ENCODE measurements at places on chromosomes 2 and 18.

DNA sequence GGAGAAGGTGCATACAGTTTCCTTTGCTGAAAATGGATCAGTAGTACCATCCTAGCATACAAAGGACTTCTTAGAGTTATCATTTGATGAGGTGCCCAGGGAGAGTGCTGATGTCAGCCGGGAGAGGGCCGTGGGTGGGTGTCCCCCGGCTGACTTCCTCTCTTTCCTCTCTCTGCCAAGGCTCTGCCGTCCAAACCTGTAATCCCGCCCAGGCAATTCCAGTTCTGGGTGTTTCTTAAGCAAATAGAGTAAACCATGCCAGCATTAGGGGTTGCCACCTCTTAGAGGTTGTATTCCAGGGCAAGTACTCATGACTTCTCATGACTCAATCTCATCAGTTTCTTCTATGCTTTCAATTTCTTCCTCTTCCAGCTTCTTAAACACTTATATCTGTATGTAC is 117.2 kb downstream of the GATA6 start:
- DNase-seq = no peak

DNA sequence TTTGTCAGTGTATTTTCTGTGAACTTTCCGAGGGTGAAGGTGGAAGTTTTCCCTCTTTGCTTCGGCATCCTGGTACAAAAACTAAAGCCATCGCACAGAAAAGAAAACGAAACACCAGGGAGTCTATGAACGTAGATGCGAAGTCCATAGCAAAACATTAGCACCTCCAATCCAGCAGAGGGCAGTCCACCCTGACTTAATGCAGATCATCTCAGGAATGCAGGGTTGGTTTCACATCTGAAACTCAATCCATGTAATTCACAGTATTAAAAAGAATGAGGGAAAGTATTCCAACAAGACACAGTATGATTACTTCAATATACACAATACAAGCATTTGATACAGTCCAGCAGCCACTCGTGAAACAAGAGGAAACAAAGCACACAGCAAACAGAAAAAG is 70.8 kb downstream of the RTP5 start:
- DNase-seq = no peak

DNA sequence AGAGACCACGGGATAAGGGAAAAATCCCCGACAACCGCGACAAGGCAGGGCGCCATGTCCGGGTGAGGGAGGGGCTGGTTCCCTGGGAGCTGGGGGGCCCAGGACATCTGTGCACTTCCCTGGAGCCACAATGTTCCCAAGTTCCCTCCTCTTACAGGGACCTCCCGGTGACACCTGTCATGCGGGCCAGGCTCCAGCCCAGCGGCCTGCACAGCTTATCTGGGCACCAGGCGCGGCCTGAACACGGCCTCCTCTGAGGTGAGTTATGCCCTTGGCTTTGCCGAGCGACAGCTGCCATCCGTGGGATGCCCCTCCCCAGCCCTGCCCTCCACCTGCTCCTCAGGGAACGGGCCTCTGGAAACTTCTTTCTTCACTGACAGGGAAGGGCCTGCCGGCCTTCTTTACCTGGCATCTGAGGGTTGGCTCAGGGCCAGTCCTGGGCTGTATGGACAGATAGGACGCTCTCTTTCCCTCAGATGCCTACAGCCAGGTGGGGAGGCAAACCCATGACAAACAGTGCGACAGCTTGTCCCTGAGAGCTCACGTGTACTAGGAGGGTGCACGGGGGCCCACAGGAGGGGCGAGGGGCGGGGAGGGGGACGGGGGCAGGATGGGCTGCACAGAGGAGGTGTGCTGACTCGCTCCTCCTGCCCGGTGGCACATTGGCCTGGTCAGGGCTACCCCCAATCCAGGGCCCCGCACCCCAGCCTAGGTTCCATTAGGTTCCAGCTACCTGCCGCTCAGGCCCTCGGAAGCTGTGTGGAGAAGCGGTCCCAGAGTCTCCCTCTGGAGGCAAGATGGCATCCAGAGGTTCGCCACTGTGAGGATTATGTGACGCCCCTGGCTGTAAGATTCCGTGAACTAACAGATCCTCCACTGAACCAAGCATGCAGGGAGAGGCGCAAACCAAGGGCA is 34.9 kb upstream of the HPCAL1 start:
- no peak for DNase-seq

DNA sequence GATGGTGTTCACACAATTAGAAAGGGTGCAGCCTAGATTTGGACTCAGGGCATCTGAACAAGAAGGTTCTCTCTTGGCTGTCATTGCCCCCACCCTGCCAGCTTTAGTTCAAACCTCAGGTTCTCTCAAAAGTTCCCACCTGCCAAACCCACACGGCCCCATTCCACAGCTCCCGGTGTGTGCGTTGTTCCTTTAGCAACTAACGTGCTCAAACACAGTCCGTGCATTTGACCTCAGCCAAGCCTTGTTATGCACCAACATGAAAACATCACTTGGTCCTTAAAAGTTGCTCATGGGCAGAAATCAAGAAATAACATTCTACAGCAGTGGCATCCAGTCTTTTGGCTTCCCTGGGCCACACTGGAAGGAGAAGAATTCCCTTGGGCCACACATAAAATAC is 32.0 kb downstream of the LOXHD1 start:
- no peak for DNase-seq

DNA sequence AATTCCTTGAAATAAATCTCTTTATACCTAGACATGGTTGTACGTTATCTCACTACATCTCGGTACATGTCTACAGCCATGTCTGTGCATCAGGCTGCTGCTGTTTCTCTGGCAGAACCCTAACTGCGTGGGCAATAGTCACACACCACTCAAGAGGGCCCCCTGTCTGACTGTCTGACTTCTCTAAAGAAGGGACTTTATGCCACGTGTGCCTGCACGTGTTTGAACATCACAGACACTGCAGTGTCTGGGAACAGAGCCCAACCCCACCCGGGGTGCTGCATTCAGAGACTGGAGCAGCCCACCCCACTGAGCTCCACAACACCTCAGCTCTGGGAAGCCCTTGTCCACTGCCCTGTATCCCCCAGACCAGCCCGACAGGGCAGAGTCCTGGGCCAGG is 55.0 kb downstream of the KIF1A start:
- DNase-seq = no peak

GRCh38 chr2:20728114-20728758 is 61.3 kb downstream of the GDF7 start:
- no peak for DNase-seq

DNA sequence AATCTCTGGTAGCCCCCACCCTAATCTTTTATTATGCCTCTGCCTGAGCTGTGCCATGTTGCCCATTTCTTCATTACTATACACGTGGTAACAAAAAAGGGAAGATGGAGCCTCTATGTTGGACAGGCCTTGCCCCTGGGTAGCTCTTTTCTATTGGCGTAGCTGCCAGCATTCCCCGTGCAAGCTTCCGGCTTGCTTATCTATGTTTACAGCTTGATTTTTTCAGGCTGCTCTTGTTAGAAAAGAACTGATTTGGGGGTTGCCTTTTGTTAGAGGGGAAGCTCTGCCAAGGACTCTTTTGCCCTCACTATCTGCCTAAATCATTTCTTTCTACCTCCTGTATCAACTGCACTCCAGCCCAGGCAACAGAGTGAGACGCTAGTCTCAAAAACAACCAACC is 45.5 kb upstream of the ZSWIM2 start:
- no peak for DNase-seq

DNA sequence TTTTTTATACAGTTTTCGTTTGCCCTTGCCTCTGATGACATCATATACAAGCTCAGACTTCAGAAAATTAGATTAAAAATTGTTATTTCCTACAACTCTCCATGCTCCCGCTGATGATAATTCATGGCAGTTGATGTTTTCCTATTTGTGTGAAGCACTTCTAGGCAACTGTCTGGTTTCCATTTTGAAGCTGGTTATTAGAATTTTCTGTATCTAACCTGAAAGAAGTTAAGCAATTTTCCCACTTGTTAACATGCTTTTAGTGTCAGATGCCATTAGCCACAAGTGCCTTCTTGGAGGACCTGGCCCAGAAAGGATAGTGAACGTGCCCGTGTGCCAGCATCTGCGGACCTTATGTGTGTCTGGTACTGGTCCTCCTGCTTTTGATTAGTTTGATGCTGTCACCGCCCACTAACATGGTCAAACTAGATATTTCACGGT is 347.6 kb upstream of the RAB12 start:
- no peak for DNase-seq

GRCh38 chr2:109129356-109129920 is 433 bp downstream of the SH3RF3 start:
- no peak for DNase-seq

DNA sequence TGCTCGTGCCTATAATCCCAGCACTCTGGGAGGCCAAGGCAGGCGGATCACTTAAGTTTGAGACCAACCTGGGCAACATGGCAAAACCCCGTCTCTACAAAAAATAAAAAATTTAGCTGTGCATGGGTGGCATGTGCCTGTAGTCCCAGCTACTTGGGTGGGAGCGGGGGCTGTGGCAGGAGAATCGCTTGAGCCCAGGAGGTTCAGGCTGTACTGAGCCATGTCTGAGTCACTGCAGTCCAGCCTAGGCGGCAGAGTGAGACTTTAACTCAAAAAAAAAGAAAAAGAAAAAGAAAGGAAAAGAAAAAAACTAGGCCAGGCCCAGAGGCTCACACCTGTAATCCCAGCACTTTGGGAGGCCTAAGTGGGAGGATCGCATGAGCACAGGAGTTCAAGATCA is 30.8 kb downstream of the TWSG1 start:
- DNase-seq = no peak

Data from stimulated activated CD8-positive, alpha-beta memory T cell treated with anti-CD3 and anti-CD28 coated beads, Interleukin-15, amount 100 ng/mL, for 24 hours (primary cell).